Small intestine (tissue), 16 donors: ENCODE measurements at places on chromosomes 3 and 15.

DNA sequence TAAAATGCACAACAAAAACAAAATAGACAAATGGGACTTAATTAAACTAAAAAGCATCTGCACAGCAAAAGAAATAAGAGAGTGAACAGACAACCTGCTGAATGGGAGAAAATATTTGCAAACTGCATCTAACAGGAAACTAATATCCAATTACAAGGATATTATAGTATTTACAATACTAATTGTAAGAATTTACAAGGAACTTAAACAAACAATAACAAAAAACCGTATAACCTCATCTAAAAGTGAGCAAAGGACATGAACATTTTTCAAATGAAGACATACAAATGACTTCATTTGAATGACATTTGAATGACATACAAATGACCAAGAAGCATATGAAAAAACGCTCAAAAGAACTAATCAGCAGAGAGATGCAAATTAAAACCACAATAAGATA lies 66.4 kb downstream of the CSNK1G1 start:
- no peak for DNase-seq
- no peak overlapping the region for H3K4me3 ChIP-seq
- H3K27me3 ChIP-seq, result no peaks in the 10 kb centered on the region
- H3K36me3 ChIP-seq, result no peaks in the 10 kb centered on the region

- no peak for DNase-seq
- H3K27me3 ChIP-seq, result no peaks in the 10 kb centered on the region
- H3K4me3 ChIP-seq, result no peak overlapping the region
- no peak overlapping the region for H3K27ac ChIP-seq
- H3K36me3 ChIP-seq, result peaks cover 11% of the 10 kb centered on the region
- H3K4me1 ChIP-seq, result no peaks in the 10 kb centered on the region
Measured at GRCh38 chr3:124883766-124884473, 3.2 kb downstream of the ITGB5 start.

GRCh38 chr3:95401693-95402092 lies 1338.8 kb downstream of the NSUN3 start:
- no peaks in the 10 kb centered on the region for H3K4me1 ChIP-seq
- no peak overlapping the region for H3K27ac ChIP-seq
- H3K36me3 ChIP-seq, result no peaks in the 10 kb centered on the region
- H3K27me3 ChIP-seq, result no peaks in the 10 kb centered on the region
- DNase-seq, result no peak

GRCh38 chr3:38907426-38907825 lies 91.4 kb upstream of the SCN10A start:
- DNase-seq, result no peak
- H3K27ac ChIP-seq, result no peak overlapping the region
- H3K4me3 ChIP-seq, result no peak overlapping the region
- no peaks in the 10 kb centered on the region for H3K4me1 ChIP-seq
- H3K36me3 ChIP-seq, result no peaks in the 10 kb centered on the region

DNA sequence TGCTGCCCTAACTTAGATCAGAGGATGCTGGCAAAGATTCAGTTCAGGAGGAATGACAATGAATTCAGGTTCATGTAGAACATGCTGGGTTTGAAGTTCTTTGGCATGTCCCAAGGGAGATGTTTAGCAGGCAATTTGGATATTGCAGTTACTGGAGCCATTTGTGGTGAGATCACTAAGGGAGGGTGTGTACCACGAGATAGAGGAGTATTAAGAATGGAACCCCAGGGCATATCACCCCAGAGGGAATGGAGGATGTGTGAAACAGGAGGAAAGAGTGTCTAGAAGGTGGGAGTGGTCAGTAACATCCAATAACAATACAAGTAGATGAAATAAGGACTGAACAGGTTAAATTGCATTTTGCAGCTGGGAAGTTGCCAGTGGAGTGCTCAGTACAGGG lies 87.1 kb downstream of the CCR1 start:
- H3K27ac ChIP-seq, result no peak overlapping the region
- H3K4me1 ChIP-seq, result no peaks in the 10 kb centered on the region
- H3K36me3 ChIP-seq, result no peaks in the 10 kb centered on the region
- DNase-seq, result no peak

DNA sequence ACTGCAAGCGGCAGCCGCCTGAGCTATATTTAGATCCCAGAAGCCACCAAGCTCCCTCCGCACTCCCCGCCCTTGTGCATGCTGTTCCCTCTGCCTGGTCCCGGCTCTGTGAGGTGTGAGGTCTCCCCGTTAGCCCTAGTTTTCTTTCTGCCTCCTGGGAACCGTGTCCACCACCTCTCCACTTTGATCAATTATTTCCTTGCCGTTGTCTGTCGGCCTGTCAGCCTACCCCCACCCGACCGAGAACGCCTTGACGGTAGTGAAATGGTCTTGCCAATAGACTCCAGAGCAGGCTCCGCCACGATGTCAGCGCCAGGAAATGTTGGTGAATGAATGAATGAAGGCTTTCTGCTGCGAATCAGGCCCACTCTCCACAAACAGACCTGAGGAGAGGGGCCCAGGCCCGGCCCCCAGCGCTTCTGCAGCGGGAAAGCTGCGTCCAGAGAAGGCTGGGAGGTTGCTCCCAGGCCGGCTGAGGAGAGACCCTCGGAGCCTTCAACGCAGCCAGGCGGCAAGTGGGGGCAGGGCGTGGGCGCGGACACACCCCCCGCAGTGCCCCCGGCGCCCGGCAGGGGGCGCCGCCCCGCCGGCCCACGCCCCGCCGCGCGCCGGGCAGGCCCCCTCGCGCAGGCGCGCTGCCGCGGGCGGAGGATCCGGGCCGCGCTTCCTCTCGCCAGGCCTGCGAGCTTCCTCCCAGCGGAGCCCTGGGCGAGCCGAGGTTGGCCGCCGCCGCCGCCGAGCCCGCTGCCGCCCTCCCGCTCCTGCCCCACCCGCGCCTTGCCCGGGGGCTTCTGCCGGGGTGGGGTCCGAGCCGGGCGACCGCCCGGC lies at the start of gene CSK:
CSK (plus strand) TSS at position 650 of the 828 bp plus-strand sequence. CDS start 16,218 bp downstream, outside the sequence.
- H3K27ac ChIP-seq, result peak within 1 kb of the TSS; percentile 47
- peak; percentile 85 for DNase-seq
- peak within 1 kb of the TSS; percentile 84 for H3K4me3 ChIP-seq
- no peaks in the 10 kb centered on the region for H3K27me3 ChIP-seq
- H3K4me1 ChIP-seq, result peaks cover 78% of the 10 kb centered on the region
